ENCODE measurements at places on chromosomes 1 and 21.
A peak's percentile ranks its signal among the peaks of the same experiment; 100 is the strongest.

DNA sequence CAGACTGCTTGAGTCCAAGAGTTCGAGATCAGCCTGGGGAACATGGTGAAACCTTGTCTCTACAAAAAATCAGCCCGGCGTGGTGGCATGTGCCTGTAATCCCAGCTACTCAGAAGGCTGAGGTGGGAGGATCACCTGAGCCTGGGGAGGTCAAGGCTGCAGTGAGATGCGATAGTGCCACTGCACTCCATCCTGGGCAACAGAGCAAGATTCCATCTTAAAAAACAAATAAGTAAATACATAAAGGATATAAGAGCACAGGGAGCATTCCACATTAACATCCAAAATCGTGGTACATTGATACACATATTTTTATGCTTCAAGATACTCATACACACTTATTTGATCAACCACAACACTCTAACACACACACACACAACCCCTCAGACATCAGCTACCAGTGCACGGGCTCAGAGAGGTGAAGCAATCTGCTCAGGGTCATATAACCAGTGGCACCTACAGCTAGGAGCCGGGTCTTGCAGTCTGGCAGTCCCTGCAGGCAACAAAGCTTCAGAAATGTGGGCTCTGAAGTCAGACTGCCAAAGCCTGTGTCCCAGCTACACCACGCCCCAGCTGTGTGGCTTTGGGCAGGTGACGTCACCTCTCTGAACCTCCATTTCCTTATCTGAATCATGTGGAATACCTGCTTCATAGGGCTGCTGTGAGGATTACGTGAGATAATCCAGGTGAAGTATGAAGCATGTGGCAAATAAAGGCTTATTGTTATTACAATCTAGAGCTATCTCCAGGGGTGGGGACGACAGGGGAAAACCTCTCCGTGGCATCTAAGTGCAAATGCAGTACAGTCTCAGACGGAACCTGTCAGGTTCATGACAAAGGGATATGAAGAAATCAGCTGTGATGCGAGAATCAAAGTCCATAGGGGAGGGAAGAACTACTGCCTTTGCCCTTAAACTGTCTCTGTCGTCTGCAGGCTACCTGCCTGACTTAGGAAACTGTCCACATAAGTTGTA is 4.8 kb upstream of the CRYBG2 start:
- no peak for DNase-seq

DNA sequence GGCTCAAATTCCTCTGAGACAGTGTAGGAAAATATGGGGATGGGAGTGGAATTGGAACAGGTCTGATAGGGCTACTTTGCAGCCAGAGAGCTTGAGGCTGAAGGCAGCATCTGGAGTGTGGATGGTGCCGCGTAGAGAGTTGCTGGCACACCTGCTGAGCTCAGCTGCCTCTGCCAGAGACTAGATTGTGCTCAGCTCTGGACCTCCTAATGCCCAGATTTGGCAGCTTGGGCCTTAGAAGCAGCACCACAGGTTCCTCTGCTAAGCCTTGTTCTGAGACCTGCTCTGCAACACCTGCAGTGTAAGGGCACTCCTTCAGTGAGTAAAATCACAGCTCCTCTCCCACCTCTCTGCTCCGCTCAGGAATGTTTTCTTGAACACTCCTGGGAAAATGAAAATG is 23.3 kb downstream of the ACOT11 start:
- DNase-seq, result no peak

GRCh38 chr1:44830900-44831304 is 12.2 kb downstream of the PTCH2 start:
- DNase-seq, result no peak

DNA sequence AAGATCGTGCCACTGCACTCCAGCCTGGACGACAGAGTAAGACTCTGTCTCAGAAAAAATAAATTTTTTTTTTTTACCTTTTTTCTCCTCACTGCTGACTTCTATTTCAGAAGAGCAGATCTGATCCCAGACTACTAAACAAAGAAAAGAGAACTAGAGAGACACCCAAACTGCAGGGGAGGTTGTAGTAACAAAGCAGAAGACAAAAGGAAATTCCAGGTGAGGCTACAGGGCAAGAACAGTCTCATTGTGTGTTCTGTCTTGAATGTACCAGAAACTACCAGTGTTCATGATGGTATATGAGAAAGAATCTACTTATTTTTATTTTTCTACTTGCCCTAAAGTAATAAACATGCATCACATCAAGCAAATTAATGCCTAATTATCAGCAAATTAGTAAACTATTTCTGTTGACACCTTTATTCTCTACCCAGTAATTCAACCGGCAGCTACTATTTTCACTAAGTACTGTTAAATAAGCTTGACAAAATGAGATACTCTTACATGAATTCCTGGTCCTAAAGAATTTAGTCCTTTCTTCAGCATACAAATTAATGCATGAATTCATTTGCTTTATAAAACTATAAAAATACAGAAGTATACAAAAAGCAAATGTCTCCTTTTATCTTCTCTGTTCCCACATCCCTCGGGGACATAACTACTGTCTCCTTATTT is 40.6 kb downstream of the ARID4B start:
- no peak for DNase-seq

- no peak for DNase-seq
Observed at GRCh38 chr1:94038511-94038910, 82.4 kb downstream of the ABCA4 start.

DNA sequence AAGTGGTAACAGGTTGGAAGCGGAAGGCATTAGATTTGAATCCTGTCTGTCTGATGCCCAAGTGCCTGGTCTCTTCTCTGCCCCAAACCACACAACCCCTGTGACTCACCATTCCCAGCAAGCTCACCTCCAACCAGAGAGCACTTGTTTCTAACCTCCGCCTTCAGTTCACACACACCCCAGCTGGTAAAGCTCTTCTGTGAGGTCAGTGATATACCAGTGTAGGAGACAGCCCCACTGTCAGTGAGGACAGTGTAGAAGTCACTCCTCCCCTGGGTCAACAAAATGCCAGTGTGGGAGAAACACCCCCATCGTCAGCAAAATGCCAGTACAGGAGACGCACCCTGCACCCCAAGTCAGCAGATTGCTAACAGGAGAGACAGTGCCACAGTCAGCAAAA is 2.6 kb downstream of the RIMS3 start:
- no peak for DNase-seq

- DNase-seq, result no peak
Observed at GRCh38 chr1:33339413-33339812, 18.5 kb upstream of the A3GALT2 start.

GRCh38 chr1:192574073-192574472 is 1.5 kb upstream of the RGS1 start:
- DNase-seq, result no peak

DNA sequence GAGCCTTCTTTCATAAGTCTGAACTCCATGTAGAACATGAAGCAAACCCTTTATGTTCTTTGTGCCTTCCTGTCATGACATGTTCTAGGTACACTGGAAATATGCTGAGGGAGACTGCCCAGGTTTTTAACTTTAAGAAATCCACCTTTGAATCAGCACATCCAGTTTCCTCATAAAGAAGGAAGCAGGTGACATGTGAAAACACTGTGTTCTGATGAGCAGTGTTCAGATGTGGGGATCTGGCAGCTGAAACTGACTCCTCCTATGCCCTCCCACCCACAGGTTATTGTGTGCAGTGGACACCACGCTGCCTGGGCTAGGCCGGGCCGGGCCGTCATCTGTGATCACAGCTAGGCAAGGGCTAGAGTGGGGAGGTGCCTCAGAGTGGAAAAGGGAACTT is 51.1 kb downstream of the CNN3 start:
- DNase-seq, result no peak

- DNase-seq, result no peak
Observed at GRCh38 chr1:25732821-25733220, 67.2 kb upstream of the SELENON start.

DNA sequence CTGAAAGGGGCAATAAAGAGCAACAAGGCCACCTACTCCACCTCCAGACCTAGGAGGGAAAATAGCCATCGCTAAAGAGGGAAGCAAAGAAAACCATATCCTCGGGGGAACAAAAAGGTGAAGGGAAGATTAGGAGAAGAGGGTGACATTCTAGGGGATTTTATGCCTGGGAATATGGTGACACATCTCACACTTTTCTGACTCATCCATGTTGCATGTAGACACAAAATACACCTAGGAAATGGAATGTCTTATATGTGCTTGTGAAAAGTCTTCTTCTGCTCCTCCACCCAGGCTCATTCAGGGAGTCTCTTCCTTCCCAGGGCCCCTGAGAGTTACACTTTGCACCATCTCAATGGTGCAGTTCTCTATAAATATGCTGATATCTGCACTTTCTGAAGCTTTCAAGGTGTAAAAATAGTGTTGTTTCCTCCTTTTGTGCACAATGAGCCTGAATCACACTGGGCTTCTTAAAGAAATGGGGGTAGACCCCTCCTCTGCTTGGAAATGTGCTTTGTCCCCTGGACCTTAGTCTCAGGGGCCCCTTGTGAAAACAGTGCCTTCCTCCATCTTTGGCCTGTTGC is 195.9 kb downstream of the CYYR1 start:
- no peak for DNase-seq

DNA sequence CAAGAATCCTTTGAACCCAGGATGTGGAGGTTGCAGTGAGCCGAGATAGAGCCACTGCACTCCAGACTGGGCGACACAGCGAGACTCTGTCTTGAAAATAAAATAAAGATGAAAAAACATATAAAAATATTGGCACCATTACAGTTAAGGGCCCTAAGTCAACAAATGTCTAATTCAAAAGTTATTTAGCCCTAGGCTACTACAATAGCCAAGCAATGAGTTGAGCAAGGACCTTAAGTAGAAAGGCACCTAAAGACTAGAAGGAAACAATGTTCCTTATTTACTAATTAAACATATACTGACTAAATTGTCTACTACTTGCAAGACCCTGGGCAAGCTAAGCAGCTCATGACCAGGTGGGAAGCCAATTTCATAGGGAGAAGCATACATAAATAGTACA is 4.1 kb downstream of the PIK3R3 start:
- DNase-seq, result no peak

DNA sequence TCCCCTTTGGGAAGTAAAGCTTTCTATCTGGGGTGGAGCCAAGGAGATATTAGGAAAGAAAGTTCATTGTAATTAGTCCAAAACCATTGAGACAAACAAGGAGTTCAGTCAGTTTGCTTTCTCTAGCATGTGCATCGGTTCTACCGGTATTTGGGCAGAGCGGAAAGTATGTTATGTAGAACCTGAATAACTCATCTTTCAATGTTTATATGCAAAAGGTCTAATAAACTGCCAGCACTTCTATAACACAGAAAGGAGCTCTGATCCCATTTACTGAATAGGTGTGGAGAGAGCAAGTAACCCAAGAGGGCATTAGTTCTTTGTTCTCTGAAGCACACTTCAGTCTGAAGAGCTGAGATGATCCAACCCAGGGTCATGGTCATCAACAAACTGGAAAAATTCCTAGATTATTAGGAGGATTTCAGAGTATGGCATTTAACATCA is 3.5 kb downstream of the TGFB2 start:
- no peak for DNase-seq

GRCh38 chr1:209769171-209769904 is 13.5 kb downstream of the TRAF3IP3 start:
- peak; percentile 24 for DNase-seq

- no peak for DNase-seq
Observed at GRCh38 chr1:159229260-159229885, 24.7 kb downstream of the ACKR1 start.

- DNase-seq, result no peak
Observed at GRCh38 chr1:25906644-25907300, 553 bp upstream of the STMN1 start.

DNA sequence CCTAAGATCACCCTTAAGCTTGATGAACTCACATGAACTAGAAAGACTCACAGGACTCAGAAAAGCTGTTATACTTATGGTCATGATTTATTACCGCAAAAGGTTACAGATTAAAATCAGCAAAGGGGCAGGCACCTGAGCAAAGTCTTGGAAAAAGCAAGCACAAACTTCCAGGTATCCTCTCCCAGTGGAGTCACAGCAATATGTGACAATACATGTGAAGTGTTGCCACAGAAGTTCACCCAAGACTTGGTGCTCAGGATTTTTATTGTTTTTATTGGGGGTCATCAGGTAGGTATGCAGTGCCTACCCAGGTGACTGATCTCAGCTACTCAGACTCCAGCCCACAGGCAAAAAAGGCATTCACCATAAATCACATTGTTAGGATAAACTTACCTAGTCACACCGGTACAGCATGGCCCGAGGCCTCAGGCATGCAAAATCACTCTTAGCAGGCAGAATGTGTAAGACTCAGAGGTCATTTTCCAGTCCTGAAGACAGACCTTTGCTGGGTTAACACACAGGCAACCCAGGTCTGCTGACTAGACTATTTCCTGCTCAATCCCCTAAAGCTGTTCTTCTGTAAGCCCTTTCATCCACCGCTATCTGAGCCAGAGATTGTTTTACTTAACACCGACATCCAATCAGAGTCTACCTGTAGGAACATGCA is 55.6 kb downstream of the SSX2IP start:
- DNase-seq, result no peak

DNA sequence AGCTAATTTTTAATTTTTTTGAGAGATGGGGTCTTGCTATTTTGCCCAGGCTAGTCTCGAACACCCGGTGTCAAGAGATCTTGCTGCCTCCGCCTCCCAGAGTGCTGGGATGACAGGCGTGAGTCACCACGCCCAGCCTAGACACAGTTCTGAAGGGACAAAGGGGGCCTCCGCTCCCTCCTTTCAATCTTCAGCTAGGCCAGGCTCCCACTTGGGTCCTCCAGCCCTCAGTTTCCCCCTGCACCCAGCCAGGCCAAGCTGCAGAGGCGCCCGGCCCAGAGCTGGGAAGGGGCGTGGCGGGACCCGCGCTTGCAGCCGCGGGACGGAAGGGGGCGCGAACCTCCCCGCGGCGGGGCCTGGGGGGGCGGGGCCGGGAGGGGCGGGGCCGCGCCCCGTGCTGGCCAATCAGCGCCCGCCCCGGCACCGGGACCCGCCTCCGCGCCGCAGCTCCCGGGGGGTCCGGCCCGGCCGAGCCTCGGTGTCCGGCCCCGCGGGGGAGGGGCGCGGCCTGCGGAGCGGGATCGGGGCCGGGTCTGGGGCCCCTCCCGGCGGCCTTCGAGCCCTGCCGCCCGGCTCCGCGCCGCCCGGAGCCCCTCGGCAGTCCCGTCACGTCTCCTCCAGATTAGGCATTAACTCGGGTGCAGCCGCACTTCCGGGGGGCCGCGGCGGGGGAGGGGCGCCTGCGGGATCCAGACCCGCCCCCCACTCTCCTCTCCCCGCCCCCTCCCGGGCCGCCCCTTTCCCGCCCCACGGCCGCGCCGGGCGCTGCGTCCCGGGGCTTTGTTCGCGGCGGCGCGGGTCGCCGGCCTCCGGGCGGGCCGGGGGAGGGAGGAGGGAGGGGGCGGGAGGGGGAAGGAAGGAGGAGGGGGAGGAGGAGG is 559 bp upstream of the AGRN start:
- no peak for DNase-seq

DNA sequence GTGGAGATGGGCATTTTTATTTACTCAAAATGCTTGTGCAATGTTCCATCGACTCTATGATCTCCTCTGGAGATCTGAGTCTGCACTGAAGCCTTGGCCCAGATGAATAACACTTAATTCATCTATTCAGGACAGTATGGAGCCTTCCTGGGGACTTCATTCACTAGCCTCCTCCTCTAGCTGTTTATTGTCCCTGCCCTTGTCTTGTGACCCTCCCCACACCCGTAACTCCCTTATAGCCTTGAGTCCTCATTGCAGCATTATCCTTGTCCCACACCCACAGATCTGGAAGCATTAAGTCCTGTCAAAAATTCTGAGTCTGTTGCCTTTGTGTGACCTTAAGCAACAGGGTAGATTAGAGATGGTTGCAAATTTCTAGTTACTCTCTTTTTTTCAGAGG is 138.3 kb upstream of the LMO4 start:
- no peak for DNase-seq

GRCh38 chr1:8431019-8431418 is 113.1 kb downstream of the SLC45A1 start:
- no peak for DNase-seq

All from esophagus squamous epithelium (tissue), 5 donors.